Calu3 (cell line): ENCODE measurements at places on chromosomes 6 and 20. TPM values are rescaled to one million over a fixed set of nuclear protein-coding genes. Genes with fewer than 3 reads are reported as not detected.

THBD gene
- not detected in 2 replicates for total RNA-seq

PAK5 gene
- 0.07 TPM in 1 of 2 replicates, not detected in the other for total RNA-seq

ACTL10 gene
- total RNA-seq: 5.4 and 7.3 TPM in 2 replicates

- no peak for DNase-seq
Observed at GRCh38 chr6:36597775-36598174, 3.6 kb downstream of the SRSF3 start.

GRCh38 chr6:158843751-158844683 lies 24.8 kb upstream of the EZR start:
- no peak for DNase-seq

GRCh38 chr20:24993337-24994185 lies 1.0 kb upstream of the APMAP start:
- DNase-seq: no peak
